Chondrocyte (in vitro differentiated cells): ENCODE measurements at places on chromosomes 3 and 15. TPM values are rescaled to one million over a fixed set of nuclear protein-coding genes. Genes with fewer than 3 reads are reported as not detected.

Gene LRRC2
- total RNA-seq, result 0.46 to 2.2 TPM (median 1.9 TPM) in 3 replicates

GRCh38 chr15:96076350-96076749 lies 254.2 kb upstream of the NR2F2 start:
- DNase-seq, result no peak

GRCh38 chr3:134378384-134378783 lies 4.1 kb upstream of the AMOTL2 start:
- no peak for DNase-seq

GRCh38 chr3:38098376-38098723 lies 38.6 kb downstream of the ACAA1 start:
- no peak for DNase-seq

- no peak for DNase-seq
These were observed 122.6 kb upstream of the ATP2B2 start for GRCh38 chr3:10627884-10628572.

DNA sequence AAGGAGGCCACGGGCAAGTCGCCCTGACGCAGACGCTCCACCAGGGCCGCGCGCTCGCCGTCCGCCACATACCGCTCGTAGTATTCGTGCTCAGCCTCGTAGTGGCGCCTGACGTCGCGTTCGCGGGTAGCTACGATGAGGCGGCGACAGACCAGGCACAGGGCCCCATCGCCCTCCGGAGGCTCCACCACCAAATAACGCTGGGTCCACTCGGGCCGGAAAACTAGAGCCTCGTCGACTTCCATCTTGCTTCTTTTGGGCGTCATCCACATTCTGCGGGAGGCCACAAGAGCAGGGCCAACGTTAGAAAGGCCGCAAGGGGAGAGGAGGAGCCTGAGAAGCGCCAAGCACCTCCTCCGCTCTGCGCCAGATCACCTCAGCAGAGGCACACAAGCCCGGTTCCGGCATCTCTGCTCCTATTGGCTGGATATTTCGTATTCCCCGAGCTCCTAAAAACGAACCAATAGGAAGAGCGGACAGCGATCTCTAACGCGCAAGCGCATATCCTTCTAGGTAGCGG lies at the start of gene EPM2AIP1:
Gene EPM2AIP1 (minus strand): TSS at position 326 of the 520 bp plus-strand sequence. CDS start 54 bp downstream, at position 272.
- DNase-seq, result peak; percentile 99

Gene PCSK6
- total RNA-seq, result 0.40 to 2.0 TPM (median 1.4 TPM) in 3 replicates

DNA sequence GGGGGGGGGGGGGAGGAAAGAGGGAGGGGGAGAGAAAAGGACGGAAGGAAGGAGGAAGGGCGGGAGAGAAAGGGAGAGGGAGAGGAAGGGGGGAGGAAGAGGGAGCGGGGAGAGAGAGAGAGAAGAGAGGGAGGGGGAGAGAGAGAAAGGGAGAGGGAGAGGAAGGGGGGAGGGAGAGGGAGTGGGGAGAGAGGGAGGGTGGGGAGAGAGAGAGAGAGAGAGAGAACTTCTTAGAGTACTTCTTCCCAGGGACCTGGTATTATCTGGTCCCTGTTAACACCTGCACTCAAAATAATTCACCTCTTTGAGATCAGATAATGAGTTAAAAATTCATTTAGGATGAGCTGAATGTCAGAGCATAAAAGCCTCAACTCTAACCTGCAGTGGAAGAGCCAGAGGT lies 1.1 kb downstream of the SEC13 start:
- no peak for DNase-seq

- DNase-seq, result peak; percentile 77
These were observed 67.9 kb downstream of the IQSEC1 start for GRCh38 chr3:13005301-13005700.

Gene SLC6A1
- 0.87 to 2.3 TPM (median 2.0 TPM) in 3 replicates for total RNA-seq

- DNase-seq, result no peak
These were observed 801.5 kb upstream of the EPHA6 start for GRCh38 chr3:96012939-96013338.

Gene CNTN6
- total RNA-seq, result 2.1 to 8.3 TPM (median 2.2 TPM) in 3 replicates

DNA sequence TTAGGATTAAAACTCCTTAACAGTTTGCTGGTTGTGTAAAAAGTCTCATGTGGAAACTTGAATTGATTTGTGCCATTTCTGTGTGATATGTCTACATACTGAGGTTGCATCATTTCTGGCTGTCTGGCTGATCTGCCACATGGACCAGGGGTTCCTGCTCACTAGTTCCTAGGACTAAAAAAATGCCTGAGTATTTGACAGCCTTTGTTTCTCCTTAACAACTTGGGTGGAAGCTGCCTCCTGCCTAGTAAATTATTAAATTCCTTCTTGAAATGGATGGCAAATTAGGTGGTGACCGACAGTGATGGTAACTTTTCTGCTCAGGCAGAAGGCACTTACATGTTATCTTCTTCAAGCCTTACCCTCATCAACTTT lies 226.9 kb upstream of the MRPL3 start:
- no peak for DNase-seq

Gene LRRC34
- total RNA-seq, result 1.5 to 2.2 TPM (median 1.9 TPM) in 3 replicates

Gene SLC12A1
- not detected in 3 replicates for total RNA-seq
